ENCODE measurements at places on chromosomes 12 and 14. TPM values are rescaled to one million over a fixed set of nuclear protein-coding genes. Genes with fewer than 3 reads are reported as not detected.

DNA sequence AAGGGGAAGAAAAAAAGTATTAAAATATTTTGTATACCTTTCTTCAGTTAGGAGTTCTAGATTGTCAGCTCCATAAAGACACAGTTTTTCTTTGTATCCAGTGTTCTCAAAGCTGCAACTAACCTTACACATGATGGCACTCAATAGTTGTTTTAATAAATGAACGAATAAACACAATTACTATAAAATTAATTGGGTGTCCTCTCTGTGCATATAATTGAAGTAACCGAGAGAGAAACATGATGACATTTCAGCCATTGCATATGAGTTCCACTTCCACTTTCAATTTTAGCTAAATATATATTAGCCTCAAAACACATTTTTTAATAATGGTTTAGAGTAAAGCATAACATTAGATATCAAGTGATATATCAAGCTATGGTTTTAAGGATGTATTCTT, 671.2 kb downstream of the LRFN5 start:
- DNase-seq = no peak
- no peaks in the 10 kb centered on the region for H3K36me3 ChIP-seq
- no peaks in the 10 kb centered on the region for H3K27me3 ChIP-seq
- no peak overlapping the region for H3K4me3 ChIP-seq

GRCh38 chr12:66269142-66269541, 33.2 kb upstream of the HELB start:
- H3K36me3 ChIP-seq = no peaks in the 10 kb centered on the region
- H3K27ac ChIP-seq = no peak overlapping the region
- DNase-seq = no peak
- H3K4me1 ChIP-seq = no peaks in the 10 kb centered on the region

DNA sequence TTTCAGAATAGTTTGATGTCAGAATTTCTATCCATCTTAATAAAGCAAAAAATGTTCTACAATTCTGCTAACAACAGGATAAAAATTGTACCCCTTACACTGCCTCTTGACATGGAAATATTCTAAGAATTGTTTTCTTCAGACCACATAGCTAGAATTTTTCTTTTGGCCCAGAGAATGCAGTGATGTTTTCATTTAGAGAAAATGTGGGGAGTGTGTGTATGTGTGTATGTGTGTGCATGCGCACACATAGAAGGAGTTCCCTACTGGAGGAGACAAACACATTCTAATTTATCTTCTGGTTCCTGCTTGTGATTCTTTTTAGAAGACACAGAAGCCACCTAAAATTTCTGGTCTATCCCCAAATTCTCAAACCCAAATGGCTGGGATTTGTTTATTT, 1145.7 kb downstream of the VRK1 start:
- H3K4me1 ChIP-seq = no peaks in the 10 kb centered on the region
- H3K27me3 ChIP-seq = no peaks in the 10 kb centered on the region
- H3K4me3 ChIP-seq = no peak overlapping the region
- no peaks in the 10 kb centered on the region for H3K36me3 ChIP-seq

DNA sequence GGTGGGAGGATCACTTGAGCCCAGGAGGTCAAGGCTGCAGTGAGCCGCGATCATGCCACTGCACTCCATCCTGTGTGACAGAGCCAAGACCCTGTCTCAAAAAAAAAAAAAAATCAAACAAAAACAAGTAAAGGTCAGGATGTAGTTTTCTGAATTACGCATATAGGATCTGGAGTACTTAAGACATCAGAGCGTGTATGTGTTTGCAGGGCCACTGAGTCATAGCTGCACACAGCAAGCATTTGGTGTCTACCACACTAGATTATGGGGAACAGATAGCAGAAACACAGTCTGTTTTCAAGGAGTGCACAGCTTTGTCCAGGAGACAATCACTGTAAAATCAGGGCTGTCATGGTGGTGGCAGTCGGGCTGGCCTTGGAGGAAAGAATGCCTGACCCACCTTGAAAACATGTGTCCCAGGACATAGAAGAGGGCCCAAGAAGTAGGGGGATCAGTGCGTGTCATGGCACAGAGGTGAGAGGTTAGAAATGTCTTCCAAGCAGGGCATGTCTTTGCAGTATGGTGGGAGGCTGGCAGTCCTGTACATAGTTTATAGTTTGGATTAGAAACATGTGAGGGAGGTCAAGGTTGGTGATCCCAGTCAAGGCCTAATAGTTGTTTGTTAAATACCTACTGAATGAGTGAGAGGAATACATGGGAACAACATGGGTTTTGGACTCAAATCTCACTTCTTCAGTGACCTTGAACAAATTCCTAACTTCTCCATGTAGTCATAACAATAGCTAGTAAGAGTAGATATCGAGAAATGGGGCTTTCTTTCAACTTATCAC, 23.6 kb upstream of the C12orf71 start:
- H3K27ac ChIP-seq = no peak overlapping the region
- no peaks in the 10 kb centered on the region for H3K27me3 ChIP-seq
- H3K4me3 ChIP-seq = no peak overlapping the region
- DNase-seq = no peak

DNA sequence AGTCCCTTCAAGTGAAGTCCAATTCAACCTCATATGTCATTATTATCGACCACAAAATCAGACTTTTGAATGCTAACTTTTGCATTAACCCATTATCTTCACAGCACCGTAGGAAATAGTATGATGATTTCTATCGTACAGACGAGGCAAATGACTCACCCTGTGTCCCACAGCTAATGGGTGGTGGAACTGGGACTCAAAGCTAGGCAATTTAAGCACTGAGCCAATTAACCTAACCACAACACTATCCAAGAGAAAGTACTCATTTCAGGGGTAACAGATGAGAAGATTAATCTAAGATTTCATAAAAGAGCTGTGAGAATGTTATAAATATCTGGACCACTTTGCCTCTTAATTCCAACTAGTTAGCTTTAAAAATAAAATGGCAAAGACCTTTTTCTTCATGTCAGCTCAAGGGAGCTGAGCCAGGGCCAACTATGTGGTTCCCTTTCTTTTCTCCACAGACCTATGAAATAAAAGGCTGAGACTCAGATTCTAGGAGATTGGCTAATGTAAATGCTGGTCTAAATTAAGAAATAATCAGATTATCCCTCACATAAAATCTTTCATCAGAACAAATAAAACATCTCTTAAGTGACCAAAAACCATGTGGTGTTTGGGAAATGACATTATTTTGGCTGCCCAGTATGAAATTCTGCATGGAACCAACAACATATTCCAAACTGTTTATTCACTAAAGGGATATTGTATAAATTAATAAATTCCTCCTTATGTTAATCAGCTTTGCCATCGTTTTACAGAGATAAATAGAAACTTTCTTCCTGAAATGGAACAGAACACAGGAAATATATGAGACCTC, 4.9 kb downstream of the PTGER2 start:
- DNase-seq = no peak
- H3K4me1 ChIP-seq = peaks cover 10% of the 10 kb centered on the region
- H3K27ac ChIP-seq = no peak overlapping the region
- H3K4me3 ChIP-seq = no peak overlapping the region
- no peaks in the 10 kb centered on the region for H3K36me3 ChIP-seq

TTLL5 gene
- total RNA-seq = 13.6 TPM

Data from right lobe of liver (tissue), 6 donors.